ENCODE measurements at places on chromosomes 2 and 18.

DNA sequence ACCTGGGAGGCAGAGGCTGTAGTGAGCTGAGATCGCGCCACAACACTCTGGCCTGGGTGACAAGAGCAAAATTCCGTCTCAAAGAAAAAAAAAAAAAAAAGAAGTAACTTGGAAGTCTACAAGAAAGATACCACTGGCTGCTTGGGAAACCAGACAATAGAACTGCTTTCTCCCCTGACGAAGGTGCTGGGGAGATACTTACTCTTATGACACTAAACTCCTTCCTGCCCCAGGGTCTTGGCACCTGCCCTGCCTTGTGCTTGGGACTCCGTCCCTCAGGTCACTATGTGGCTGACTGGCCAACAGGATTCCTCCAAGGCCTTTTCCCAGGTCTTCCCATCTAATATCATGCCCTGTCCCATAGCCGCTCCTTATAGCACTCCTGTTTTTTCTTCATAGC is 30.7 kb downstream of the INPP5D start:
- no peak for DNase-seq

DNA sequence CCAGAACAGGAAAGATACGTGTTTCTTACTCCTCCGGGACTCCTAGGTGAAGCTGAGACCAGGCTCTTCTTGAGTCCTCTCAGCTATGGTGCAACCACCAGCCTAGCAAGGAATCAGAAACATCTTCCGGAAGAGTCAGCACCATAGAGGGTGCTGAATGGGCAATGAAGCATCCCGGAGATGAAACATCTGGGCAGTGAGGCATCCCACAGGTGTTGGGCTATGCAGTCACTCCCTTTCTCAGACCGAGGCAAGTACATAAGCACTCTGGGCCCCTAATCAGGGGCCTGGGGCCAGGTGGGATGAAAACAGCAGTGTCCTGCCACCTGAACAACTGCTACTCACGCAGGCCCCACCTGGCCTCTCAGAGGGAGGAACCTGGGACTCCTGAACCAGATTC is 1.4 kb upstream of the CAPN10 start:
- DNase-seq: no peak

DNA sequence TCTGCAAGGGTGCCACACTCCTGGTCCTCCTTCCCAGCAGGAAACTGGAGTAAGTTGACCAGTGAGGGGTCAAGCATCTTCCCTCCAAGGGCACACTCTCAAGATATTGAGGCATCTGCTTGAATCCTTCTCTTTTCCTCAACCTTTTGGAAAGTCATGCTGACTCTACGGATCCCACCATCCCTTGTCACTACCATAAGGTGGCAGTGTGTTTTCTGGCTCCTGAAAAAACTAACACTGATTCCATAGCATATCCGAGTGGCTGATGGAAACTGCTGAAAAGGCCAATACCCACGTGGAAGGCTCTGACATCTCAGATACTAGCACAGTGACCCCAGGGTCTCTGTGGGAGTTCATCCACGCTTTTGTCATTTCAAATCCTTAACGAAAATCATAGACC is 37.1 kb downstream of the GPR45 start:
- no peak for DNase-seq

DNA sequence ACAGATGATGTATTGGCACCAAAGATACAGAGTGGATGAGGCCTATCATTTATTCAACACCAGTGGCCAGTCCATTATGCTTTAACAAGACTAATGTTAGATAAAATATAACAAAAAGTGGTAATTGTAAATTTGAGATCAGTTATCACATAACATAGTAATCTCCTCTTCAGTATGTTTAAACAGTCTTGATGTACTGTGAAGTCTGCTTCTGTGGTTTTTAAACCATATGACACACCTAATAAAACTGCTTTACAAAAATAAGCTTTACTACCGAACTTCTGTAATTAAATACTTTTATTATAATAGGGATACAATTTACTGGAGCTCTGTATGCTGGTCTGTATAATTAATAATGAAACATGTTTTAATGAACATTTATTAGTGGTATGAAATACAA is 2156.1 kb upstream of the CELF4 start:
- no peak for DNase-seq

DNA sequence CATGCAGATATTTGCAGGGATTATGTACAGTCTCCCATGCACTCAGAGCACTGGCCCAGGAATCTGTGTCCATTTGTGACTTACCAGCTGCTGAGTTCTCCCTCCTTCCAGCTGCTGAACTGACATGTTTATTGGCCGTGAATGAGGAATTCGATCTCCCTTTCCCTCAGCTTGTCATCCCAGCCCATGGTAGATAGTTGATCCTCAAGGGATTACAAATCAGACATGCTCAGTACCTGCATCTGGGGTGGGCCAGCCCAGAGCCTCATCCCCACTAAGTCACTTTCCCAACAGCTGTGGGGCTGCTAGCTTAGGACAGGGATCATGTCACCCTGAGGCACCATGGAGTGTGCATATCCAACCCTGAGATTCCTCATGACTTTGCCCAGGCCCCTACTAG is 1284.9 kb upstream of the LRRTM1 start:
- DNase-seq: no peak

DNA sequence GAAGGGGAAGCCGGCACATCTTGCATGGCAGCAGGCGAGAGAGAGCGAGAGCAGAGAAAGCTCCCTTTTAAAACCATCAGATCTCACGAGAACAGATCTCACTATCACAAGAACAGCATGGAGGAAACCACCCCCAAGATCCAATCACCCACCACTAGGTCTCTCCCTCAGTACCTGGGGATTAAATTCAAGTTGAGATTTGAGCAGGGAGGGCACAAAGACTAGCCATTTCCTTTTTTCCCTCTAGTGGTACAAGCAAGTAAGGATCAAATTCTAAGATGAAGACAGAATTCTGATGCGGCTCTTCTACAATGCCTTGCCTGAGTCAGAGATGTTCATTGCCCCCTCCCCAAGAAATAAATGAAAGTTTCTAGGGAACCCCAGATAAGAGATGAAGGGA is 45.6 kb upstream of the ANKRD44 start:
- no peak for DNase-seq

DNA sequence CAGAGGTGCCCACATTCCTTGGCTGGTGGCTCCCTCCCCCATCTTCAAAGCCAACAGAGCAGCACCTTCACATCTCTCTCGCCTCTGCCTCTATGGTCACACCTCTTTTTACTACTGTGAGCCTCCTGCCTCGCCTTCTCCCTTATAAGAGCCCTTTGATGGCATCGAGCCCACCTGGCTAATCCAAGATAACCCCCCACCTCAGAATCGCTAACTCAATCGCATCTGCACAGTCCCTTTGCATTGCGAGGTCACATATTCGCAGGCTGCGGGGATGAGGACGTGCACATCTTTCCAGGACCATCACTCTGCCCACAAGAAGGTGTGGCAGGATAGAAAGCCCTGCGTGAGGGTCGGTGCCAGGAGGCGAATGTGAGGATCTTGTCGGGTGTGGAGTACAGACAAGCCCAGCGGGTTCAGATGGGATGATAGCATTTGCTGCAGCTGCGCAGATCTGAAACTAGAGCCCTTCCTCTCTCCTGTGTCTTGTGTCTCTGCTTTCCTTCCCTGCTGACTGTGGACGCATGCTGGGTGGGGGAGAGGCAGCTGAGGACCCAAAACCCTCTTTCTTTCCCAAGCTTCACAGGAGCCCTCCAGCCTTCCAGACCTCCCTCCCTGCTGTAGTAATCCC is 148.3 kb upstream of the HDAC4 start:
- no peak for DNase-seq

- DNase-seq: no peak
These were observed 203.7 kb upstream of the LYPD1 start for GRCh38 chr2:132873738-132874137.

GRCh38 chr2:161122772-161123530 is 37.3 kb upstream of the TANK start:
- no peak for DNase-seq

GRCh38 chr2:232214053-232214452 is 164.5 kb upstream of the ALPP start:
- no peak for DNase-seq

DNA sequence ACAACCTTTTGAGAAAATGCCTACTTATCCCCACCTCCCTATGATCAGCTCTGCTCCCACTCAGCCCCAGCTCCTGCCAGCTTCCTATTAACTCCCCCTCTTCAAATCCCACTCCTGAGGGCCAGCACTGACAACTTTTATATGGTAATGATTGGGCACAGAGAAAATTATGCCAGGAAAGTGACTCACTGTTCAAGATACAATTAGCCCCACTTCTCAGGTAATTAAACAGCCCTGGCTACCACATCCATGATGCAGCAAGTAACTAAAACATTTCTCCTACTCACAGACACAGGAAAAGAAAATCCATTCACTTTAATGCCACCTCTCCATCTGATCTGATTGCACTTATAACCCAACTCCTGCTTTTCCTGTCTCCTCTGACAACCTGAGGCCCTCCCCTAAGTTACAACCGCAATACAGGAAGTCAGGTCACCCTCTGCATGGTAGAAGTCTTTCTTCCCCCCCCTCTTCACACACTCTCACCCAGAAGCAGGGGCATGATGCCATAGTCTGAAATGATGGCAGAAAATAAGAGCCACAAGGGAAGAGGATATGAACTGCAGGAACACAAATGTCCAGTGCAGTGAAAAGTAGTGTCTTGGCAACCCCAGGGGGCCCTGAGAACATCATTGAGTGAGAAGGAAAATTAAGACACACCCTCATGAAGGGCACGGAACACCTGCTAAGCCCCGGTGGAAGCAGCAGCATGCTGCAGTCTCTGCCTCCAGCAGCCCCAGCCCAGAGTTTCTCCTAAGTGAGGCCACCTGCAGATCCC is 54.4 kb downstream of the STK39 start:
- DNase-seq: no peak

DNA sequence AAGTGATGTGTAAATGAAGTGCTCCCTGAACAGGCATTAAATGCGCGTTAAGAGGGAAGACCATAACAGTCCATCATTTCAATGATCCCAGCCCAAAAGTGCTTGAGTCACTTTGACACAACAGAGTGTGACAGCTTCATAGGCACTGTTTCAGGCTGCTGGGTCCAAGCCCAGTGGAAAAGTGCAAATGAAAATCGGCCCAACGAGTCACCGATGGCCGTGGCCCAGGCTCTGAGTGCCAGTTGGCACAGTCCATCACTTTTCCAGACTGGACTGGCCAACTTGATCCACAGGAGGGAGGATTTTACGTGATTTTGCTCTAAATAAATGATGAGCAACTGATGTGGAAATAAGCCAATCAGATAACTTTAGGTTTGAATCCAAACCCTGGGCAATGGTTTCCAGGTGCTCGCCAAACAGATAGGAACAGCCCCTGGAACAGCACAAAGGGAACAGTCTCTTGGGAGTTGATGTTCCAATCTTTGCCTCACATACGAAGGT is 114.0 kb downstream of the SP3 start:
- no peak for DNase-seq

- DNase-seq: no peak
These were observed 2.2 kb upstream of the SERTAD2 start for GRCh38 chr2:64655873-64656272.

GRCh38 chr18:58303363-58303762 is 259.3 kb downstream of the NEDD4L start:
- DNase-seq: no peak

DNA sequence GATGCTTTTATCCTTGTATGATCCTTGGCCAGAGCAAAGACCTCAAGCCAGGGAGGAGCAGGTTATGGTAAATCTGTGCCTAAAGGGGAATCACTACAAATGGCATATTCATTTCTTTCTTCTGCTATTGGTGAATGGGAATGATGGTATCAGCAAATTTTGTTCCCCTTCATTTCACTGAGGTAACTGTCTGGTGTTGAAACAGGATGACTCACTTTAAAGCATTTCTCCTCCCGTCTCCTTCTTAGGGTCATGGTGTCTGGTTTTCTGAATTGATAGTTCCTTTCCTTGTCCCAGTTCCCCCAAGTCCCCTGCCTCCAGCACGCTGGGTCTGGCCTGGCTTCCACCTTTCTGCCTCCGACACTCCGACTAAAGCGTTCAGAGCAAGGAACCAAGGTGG is 109.2 kb downstream of the MREG start:
- DNase-seq: no peak

DNA sequence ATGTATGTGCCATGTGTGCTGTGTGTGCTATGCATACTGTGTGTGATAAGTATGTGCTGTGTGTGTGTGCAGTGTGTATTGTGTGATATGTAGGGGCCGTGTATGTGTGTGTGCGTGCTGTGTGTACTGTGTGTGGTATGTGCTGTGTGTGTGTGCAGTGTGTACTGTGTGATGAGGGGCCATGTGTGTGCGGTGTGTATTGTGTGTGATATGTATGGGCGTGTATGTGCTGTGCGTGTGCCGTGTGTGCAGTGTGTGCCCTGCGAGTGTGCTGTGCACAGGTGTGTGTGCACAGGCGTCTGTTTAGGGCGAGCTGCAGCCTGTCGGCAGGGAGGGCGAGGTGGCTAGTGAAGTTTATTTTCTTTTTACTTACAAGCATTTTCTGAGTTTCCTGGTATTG is 16.1 kb downstream of the SNORC start:
- no peak for DNase-seq

GRCh38 chr2:121372082-121372481 is 87.1 kb upstream of the TFCP2L1 start:
- DNase-seq: no peak

GRCh38 chr2:157447741-157448140 is 3.9 kb upstream of the CYTIP start:
- no peak for DNase-seq

- DNase-seq: no peak
These were observed 40.0 kb downstream of the AGAP1 start for GRCh38 chr2:235533616-235534385.

GRCh38 chr2:15117409-15118050 is 443.6 kb downstream of the NBAS start:
- DNase-seq: no peak

DNA sequence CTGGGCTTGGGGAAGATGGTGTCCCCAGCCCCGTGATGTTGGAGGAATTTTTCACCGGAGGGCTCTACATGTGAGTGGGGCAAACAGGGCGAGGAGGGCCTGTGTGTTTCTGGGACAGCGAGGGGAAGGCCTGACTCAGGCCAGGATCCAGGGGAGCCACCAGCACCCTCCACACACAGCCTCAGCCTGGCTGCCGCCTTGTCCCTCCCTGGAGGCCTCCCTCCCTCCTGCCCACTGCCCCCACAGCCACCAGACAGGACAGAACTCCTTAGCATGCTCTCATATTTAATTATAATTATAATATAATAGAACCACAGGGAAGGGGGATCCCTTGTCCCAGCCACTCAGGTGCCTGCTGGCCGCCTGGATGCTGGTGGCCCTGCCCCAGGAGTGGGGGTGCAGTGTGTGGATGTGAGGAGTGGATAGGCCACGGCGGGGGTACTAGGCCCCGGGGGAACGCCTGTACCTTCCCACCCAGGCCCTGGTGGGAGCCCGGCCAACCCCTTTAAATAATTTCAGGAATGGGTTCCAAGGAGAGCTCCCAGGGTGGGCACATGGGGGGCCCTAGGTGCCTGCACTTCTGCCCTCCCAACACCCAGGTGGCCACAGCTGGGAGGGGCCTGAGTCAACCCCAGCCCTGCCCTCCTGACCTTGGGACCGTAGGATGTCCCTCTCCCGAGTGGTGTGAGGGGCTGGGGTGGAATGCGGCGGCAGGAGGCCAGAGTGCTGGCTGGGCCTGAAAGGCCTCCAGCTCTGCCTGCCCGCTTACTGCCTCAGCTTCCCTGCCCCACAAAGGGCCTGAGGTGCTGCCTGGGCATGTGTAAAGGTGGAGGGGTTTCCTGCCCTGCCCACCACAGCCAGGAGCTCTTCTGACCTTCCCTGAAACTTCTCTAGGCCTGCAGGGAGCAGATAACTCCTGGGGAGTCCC is 8.8 kb downstream of the PDCD1 start:
- DNase-seq: no peak
